ENCODE measurements at places on chromosomes 4 and X.

- ATAC-seq, result no peak
These were observed 2.6 kb upstream of the GIMD1 start for GRCh38 chr4:106371161-106371560.

DNA sequence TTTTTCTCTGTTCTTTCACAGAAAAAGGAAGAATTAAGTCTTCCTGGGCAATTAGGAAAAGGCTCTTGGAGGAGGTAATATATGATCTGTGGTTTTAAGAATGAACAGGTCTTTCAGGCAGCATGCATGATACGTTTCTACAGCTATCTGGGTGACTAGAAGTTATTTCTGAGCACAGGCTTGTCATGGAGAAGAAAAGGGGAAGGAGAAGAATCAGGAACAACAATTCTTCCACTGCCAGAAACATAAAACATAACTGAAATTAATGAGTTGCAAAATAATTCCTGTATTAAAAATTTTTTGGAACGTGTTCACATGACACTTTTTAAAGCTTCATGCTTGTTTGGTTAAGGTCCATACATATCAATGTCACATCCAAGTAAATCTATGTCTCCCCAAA is 17.7 kb upstream of the STIM2 start:
- ATAC-seq, result no peak

- no peak for ATAC-seq
These were observed 1276.9 kb upstream of the TENM3 start for GRCh38 chr4:180966312-180966711.

DNA sequence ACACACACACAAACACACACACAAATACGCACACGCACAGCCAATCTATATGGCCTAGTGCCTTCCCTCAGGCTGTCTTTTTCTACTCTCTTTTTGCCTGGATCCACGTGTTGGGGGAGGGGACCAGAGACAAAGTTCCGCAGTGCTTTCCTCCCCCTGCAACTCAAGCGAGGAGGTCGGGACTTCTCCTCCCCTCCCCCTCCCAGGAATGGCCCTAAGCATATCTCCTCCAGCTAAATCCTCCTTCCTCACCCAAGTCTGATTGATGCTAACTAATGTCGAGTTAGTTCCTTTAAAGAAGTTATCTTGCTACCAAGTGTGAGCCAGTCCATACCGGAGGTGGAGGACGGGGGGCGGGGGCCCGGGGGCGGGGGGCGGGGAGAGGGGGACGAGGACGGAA is 141.2 kb upstream of the ZIC3 start:
- no peak for ATAC-seq

- no peak for ATAC-seq
These were observed 74.6 kb upstream of the SHOX start for GRCh38 chrX:555725-556666.

- no peak for ATAC-seq
These were observed 465.6 kb upstream of the AGA start for GRCh38 chr4:177907736-177908424.

DNA sequence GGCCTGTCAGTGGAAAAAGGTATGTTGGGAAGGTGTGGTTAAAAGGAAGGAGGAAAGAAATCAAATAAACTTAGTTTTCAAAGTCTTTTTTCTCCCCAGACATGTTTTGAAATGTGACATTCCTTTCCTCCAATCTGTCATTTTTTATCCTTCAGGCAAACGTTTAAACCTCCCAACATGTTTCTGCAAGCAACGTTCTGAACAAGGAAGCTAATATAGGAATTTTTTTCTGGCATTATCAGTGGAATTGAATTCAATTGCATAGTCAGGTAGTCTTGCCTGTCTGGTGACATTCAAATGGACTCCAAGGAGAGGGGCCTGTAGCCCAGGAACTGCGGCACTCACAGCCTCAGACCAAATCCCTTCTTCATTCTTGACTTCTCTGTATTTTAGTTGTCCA is 30.0 kb upstream of the RASSF6 start:
- ATAC-seq, result peak; percentile 56

DNA sequence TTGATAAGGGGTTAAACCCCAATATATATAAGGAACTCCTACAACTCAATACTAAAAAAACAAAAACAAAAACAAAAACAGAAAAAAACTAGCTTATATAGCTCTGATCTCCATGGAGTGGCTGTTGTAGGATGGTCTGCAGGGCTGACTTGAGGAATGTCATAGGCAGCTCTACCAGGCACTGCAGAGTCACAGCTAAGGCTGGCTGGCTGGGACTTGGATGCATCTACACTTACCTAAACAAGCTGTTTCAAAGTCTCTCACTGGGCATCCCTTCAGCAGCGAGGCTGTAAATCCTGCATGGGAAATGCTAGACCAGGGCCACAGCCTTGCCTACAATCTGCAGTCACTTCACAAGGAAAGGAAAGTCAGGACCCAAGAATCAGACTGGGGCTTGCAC is 61.3 kb downstream of the HOPX start:
- ATAC-seq, result no peak

- peak; percentile 35 for ATAC-seq
These were observed 39.4 kb downstream of the PPM1K start for GRCh38 chr4:88244816-88245579.

- ATAC-seq, result no peak
These were observed 24.5 kb upstream of the CPLX1 start for GRCh38 chr4:850323-850945.

DNA sequence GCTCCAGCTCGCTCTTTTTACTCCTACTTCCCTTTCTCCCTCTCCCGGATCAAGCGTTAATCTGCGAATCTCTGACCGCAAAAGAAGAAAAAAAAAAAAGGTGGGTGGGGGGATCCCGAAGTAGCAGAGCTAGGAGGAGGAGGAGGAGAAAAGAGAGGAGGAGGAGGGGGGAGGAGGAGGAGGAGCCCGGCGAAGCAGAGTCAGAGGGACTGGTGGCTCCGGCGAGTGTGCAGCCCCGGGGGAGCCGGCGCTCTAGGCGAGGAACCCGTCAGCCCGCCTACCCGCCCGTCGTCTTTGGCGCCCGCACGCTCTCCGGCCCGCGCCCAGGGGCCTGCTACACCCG is at the start of gene NHSL2:
Gene NHSL2 (plus strand): TSS at position 203 of the 343 bp plus-strand sequence.
- ATAC-seq, result no peak

DNA sequence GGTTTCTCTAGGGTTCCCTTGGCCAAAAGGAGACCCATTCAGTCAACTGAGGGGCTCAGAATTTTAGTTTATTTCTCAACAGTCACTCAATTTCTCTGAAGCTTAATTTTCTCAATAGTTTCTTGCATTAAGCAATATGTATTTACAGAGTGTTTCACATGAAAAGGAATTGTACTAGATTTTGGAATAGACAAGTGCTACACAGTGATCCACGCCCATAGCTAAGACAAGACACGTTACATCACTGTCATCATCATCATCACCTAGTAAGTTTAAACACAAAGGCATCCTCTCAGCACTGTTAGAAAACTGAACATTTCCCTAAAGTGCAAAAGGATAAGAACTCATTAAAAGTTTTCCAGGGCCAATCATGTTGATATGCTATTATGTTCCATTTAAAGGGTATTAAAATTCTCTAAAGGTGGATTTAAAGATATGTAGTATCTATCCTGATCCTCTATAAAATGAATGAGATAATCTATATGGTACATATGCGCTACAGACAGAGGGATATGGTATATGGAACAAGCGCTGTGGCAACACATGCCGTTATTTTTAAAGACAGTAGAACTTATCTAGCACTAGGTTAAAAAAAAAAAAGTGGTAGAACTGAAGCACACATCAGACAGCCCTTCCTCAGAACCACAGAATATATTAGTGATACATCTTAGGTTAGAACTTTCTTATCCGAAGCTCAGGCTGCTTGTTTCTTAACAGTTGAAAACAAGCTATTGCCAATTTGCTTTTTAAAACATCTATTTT is 12.1 kb downstream of the PPA2 start:
- no peak for ATAC-seq

Data from esophagus mucosa (tissue), 1 donor.